ENCODE measurements at places on chromosomes 16 and 17.

GRCh38 chr17:51261024-51261963, 948 bp downstream of the UTP18 start:
- DNase-seq: no peak

GRCh38 chr17:15468126-15468525, 705 bp upstream of the CDRT4 start:
- DNase-seq: no peak

DNA sequence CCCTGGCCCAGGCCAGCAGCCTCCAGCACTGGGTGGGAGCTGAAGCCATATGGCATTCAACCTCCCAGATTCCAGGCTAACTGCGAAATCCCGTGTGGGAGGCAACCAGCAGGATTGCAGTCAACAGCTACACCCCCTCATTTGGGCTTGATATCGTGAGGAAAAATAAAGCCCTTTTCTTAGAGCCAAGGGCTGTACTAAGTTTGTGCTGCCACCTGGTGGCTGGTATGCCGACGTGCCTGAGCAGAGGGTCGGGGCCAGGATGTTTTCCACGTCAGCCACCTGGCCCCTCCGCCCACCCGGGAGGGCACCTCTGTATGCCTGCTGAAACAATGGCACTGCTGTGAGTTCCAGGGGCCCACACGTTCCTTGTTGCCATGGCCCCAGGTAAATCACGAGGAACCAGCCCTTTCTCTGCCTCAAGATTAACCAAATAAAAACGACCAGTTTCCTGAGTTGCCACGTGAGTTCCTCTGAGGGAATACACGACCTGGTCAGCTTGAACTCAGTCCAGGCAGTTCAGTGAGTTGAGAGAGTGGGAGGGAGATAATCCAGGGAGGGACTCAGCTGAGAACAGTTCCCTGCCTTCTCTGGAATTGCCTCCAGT, 9.0 kb downstream of the TMEM98 start:
- peak; percentile 74 for DNase-seq

- no peak for DNase-seq
Measured at GRCh38 chr16:23401139-23401538, 51.9 kb downstream of the COG7 start.

GRCh38 chr17:43308999-43309398, 75.2 kb upstream of the RNU2-1 start:
- DNase-seq: no peak

- DNase-seq: no peak
Measured at GRCh38 chr16:27404163-27404823, 2.3 kb downstream of the IL21R start.

GRCh38 chr17:50571681-50572080, 11.2 kb downstream of the CACNA1G start:
- no peak for DNase-seq

DNA sequence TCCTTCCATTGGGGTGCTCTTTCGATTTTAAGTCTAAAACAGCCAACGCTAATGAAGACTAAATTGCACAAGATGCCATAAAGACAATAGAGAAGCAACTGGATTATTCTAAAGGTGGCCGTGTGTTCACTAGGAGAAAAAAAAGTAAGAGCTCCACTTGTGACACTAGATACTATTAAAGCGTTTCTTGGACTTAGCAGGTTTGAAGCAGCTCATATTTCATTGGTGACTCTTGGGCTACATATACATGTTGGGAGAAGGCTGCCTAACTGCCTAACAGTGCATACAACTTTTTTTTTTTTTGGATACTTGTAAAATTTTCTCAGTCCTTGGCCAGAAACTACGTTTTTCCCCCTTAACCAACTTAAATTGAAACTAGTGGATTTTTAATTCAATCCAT, 111.8 kb upstream of the NOG start:
- no peak for DNase-seq

- no peak for DNase-seq
Measured at GRCh38 chr17:79840989-79841286, 1.7 kb upstream of the CBX4 start.

DNA sequence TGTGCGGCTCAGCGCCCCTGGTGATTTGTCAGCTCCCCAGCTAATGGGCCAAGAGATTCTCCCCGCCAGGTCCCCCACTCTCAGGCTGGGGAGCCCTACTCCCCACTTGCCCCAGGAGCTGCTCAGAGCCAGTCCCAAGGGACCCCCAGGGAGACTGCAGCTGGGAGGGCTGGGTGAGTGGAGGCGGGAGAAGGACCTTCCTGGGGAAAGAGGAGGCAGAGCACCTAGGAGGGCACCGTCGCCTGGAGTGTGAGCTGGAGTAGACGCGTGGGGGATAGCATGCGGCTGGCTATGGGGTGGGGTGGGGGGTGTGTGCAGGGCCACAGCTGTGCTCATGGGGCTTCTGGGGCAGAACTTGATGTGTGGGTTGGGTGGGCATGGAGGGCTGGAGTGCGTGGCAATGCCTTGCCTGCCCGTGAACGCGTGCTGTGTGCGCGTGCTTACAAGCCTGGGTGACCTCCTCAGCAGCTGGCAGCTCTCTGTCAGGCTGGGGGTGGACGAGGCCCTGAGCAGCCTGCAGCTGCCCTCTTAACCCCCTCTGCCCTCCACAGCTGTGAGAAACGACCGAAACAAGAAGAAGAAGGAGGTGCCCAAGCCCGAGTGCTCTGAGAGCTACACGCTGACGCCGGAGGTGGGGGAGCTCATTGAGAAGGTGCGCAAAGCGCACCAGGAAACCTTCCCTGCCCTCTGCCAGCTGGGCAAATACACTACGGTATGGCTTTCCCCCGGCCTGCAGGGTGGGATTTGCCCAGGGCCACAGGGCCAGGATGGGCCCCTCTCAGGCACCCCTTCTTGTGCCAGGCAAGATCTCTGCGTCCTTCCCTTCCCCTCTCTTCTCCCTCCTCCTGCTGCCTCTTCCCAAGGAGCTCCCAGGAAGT, 12.9 kb downstream of the GJD3 start:
- DNase-seq: no peak

DNA sequence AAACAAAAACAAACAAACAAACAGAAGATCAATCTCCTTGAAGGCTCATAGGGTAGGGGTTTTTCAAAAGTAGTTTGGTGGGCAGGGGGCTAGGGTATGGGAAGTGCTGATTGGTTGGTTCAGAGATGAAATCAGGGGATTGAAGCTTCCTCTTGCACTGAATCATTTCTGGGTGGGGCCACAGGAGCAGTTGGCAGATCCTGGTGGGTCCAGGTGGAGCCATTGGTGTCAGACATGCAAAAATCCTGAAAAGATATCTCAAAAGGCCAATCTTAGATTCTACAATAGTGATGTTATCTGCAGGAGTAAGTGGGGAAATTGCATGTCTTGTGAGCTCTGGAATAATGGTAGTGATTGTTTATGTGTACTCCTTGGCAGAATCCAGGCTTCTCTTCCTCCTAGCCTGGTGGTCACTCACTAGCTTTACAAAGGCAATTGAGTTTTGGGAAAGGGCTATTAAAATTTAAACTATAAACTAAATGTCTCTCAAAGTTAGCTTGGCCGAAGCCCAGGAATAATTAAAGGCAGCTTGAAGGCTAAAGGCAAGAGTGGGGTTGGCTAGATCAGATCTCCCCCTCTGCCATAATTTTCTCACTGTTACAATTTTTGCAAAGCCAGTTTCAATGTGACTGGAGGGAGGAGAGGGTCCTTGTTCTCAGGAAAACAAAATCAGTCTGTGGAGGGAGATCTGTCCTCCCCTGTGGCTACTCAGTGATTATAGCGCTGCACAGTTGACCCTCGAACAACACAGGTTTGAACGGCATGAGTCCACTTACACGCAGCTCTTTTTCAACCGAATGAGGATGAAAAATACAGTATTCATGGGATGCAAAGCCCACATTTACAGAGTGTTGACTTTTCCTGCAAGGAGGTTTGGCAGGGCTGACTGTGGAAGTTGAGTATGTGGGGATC, 45.2 kb downstream of the RNF112 start:
- DNase-seq: no peak

DNA sequence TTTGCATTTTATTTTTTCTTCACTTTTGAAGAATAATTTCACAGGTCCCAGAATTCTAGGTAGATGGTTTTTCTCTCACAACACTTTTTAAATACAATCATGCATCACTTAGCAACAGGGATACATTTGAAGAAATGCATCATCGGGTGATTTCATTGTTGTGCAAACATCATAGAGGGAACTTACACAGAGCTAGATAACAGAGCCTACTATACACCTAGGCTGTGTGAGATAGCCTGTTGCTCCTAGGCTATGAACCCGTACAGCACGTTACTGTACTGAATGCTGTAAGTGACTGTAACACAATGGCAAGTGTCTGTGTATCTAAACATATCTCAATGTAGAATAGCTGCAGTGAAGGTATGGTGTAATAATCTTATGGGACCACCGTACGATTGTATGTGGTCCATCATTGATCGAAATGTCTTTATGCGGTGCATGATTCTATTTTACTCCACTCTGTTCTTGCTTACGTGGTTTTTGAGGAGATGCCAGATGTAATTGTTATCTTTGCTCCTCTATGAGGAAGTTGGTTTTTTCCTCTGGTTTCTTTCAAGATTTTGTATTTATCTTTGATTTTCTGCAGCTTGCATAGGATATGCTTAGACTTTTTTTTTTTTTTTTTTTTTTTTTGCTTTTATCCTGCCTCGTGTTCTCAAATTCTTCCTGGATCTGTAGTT, 35.5 kb upstream of the TMEM92 start:
- DNase-seq: no peak

DNA sequence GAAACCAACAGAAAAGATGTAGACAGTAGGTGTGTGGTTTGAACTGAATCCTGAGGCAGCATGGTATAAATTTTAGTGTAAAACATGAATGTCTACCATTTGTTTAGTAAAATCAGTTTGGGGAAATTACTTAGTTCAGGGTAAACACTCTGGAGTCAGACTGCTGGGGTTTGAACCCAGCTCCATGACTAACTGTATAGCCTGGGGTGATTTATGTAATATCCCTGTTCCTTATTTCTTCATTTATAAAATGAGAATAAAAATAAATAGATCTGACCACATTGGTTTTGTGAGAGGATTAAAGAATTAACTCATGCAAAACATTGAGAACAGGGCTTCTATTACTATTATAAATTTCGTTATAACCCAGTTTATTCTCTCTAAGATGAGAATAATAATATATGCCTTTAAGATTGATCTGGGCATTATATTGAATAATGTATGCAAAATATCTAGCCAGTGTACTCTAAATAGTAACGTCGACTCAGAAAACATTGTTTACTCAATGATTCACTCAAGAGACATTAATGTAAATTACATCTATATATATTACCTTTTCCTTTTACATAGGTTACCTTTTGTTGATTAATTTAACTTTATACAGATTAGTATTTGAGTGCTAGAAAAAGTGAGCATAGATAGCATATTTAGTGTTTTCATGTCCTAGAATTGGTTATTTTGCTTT, 120.6 kb upstream of the KCNJ16 start:
- DNase-seq: no peak

DNA sequence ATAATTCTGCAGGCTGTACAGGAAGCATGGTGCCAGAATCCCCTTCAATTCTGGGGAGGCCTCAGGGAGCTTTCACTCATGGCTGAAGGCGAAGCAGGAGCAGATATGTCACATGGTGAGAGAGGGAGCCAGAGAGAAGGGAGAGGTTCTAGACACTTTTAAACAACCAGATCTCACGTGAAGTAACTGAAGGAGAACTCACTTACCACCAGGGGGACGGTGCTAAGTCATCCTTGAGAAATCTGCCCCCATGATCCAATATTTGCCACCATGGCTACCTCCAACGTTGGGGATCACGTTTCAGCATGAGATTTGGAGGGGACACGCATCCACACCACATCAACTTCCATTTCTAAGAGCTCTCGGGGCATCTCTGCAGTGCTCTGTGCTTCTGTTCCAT, 37.4 kb upstream of the GNA13 start:
- no peak for DNase-seq

DNA sequence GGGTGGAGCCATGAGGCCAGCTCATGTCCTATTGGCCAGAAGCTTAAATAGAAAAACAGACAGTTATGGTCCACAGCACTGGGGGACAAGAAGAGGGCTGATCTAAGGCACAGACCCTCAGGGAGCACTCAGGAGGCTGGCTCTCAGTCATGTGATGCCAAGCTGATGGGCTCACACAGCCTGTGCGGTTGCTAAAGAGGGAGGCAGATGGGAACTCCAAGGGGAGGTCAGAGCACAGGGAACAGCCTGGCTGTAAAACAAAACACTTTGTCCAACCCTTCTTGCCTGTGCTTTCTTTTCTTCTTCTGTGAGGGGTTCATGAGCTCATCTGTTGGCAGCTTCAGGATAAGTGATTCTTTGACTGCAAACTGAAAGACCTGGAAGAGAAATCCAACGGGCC, 27.2 kb downstream of the CNTNAP1 start:
- DNase-seq: no peak

DNA sequence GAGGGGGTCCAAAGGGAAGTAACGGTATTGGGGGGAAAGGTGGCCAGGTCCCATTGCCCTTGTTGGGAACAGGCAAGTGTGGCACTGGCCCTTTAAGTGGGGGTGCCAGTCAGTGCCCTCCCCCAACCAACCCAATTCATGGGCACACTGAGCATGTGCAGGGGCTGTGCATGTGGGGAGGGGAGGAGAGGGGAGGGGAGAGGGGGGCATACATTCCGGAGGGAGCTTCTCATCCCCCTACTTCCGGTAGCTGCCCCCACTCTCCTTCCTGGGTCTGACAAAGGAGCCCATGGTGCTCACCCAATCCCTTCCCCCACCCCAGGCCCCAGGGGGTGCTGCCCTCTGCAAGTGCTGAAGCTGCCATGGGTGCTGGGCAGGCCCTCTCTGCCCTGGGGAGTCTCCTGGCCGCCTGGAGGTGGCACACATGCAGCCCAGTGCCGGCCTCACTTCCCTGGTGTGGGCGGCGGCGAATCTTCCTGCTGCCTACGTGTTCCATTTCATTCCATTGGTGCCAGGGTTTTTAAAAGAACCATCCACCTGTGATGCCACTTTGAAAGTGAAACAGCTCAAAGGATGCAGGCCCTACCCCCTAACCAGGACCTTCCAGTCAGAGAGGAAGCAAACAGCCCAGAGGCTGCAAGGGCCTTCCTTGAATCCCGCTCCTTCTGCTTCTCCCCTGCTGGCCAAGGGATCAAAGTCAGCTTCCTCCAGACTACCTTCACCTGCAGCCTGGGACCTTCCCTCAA, 11.0 kb downstream of the HEXIM2 start:
- peak; percentile 77 for DNase-seq

- no peak for DNase-seq
Measured at GRCh38 chr17:163514-164098, 17.8 kb downstream of the DOC2B start.

GRCh38 chr16:74756203-74756602, 18.4 kb downstream of the FA2H start:
- DNase-seq: no peak

GRCh38 chr16:89401641-89402445, 88.5 kb downstream of the ANKRD11 start:
- no peak for DNase-seq

- DNase-seq: no peak
Measured at GRCh38 chr17:28347261-28347891, 10.0 kb downstream of the POLDIP2 start.

GRCh38 chr17:30104575-30105339, 11.9 kb upstream of the NSRP1 start:
- DNase-seq: peak; percentile 79

- no peak for DNase-seq
Measured at GRCh38 chr16:56384074-56384721, 41.1 kb downstream of the AMFR start.

All from CD4-positive, alpha-beta T cell treated with Interleukin-17A for 4 hours (primary cell).